ENCODE measurements at places on chromosomes 2 and 18.

DNA sequence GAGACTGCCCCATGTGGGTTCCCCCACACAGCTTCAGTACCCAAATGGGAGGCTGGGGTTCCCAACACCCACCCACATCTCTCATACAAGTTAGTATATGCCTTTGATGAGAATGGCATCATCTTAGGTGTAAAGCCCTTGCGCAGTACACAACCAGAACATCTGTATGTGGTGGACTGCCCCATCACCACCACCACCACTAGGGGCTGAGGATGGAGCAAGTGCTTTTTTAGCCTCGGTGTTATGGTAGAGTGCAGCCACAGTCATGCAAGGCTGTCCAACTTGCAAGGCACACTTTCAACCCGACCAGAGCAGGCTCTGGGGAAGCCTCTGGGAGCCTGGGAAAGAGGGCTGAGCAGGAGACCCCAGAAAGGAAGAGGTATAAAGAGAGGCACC is 241.2 kb downstream of the TFCP2L1 start:
- peak; percentile 46 for DNase-seq

- DNase-seq: no peak
Observed at GRCh38 chr18:25658476-25658875, 306.5 kb upstream of the ZNF521 start.

DNA sequence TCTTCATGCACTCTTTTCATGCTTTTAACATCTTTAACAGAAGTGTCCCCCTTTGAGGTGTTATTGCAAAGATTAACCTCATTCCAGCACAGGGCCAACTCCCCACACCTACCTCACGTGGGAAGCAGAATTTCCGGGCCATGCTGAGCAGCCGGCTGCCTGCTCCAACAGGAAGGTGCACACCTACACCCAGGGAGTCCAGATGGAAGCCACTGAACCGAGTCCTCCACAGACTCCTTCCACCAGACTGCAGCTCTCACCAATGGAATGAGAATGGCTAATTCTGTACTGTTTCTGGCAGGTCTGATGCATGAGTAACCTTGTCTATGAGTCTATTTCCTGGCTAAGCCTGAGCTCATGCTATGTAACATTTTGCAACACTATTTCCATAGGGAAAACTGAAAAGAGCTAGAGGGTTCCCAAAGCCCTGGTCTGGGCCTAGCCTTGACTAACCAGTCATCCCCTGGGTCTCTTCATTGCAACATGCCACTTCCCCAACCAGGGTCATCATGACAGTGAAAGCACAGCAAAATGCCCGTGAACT is 11.0 kb downstream of the ERFE start:
- no peak for DNase-seq

DNA sequence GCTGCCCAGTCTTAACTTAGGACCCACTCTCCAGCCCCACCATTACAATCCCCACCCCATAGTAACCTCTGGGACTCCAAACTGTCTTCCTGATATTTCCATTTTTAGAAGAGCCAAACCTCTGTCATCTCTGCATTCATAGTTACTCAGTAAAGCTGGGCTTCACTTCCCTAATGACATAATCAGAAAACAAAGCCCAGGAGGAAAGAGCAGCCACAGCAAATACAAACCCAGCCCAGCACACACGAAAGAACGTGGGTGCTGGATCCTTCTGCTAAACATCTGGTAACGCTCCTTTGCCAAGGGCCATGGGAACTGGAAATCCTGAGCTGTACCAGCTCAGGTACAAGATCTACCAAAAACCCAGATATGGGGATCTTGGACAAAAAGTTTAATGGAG is 36.8 kb upstream of the RIOK3 start:
- no peak for DNase-seq

DNA sequence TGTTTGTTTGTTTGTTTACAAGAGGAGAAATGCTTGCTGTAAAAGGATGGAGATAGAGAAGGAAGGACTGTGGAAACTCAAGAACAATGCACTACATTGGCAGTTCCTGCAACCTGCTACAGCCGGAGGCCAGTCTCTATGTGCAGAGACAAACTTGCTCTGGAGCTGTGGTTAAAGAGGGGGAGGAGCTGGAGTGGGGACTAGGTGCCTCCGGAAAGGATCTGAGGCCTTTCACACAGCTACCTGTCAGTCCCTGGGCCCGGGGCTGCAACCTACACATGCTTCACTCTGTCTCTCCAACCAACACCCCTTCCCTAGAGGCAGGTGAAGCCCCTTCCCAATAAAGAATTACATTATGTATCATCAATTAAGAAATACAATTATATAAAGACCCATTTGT is 1234.0 kb upstream of the ZEB2 start:
- DNase-seq: no peak

- DNase-seq: no peak
Observed at GRCh38 chr2:112606547-112606946, 22.1 kb downstream of the CHCHD5 start.

DNA sequence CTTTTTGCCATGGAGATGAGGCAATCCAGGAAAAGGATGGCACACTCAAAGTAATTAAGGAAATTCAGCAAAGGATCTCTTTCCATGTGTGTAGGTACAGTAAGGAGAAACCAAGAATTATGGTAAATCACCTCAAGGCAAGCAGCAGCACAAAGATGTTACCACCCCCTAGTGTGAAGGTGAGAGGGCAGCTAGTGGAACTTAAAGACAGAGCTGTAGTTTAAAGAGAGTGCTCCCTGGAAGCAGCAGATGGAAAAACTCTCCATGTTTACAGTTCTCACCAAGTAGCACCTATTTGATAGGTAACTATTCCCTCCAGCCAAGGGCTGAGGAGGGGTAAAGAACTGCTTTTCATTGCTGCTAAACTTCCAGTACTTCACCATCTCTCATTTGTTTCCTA is 860.4 kb upstream of the CRIM1 start:
- DNase-seq: peak; percentile 20

- no peak for DNase-seq
Observed at GRCh38 chr2:29763371-29763770, 158.0 kb downstream of the ALK start.

DNA sequence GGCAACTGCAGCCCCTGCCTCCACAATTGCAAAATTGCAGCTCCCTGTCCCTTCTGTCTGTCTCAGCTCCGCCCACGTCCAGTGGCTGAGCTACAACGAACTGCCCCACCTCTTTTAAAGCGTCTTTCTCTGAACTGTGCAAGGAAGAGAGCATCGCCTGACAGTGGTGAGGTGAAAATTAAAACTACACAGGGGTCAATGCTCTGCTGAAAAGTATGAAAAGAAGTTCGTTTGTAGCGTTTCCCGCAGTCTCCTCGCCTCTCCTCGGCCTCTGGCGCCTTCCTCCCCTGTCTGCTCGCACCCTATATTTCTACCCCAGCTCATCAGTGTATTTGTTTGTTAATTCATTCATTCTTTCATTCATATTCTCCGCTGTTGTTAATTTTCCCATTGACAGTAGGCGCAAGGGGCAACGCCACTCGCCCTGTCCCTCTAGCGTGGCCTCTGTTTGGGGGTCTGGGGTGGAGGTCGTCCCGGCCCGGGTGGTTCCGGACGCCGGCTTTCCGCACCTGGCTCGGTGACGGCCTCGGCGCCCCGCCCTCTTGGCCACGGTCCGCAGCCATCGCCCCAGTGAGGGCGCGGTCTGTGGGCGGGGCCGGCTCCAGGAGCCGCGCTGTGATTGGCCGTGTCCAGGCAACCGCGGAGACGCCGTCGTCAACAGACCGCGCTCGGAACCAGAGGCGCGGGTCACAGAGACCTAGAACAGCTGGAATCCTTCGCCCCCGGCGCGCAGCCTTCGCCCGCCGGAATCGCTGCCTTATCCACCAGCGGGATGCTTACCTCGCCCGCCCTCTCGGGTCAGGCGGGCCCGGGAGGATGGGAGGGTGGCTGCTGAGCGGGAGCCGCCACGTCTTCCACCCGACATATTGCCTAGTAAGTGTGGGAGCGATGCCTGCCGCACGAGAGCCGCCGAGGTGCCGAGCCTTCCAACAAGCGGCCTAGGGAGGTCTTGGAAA is at the start of gene VWA3B:
VWA3B (plus strand) TSS at position 677 of the 956 bp plus-strand sequence. CDS start 5,926 bp downstream, outside the sequence.
- peak; percentile 97 for DNase-seq

GRCh38 chr2:120921457-120921856 is 185.8 kb downstream of the GLI2 start:
- DNase-seq: peak; percentile 69

- DNase-seq: no peak
Observed at GRCh38 chr2:219451661-219452360, 17.2 kb downstream of the SPEG start.

GRCh38 chr2:177625744-177626650 is 233.4 kb downstream of the AGPS start:
- peak; percentile 41 for DNase-seq

- DNase-seq: no peak
Observed at GRCh38 chr2:215697003-215697402, 261.1 kb upstream of the FN1 start.

DNA sequence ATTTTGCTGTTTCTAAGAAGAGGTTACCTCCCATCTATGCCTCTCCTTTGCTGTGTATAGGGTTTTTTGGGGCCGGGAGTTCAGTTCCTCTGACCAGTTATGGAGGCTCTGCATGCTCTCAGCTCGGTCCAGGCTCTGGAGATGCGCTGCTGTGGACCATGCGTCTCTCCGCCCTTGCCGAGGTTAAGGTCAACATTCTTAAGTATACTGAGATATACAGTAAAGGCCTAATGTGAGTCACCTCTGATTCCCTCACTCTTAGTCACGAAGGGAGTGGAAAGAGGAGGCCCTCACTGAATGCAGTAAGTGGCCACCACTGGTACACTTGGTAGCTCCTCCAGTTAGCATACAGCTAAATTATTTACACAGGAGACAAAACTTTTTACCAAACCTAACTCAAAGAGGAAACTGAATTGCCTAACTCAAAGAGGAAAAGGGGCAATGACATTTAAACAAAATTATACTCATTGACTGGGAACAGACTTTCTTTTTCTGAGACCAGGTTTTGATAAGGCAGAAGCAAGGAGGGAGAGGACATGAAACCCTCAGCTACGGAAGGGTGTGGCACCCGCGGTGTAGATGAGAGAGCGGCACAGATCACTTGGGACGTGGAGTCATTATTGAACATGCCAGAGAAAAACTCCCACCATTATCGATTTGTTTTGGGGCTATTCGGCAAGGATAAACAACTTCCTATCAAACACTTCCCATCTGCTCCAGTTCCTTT is 98.7 kb downstream of the COPS8 start:
- DNase-seq: no peak

GRCh38 chr18:36314098-36314497 is 16.6 kb downstream of the FHOD3 start:
- no peak for DNase-seq

DNA sequence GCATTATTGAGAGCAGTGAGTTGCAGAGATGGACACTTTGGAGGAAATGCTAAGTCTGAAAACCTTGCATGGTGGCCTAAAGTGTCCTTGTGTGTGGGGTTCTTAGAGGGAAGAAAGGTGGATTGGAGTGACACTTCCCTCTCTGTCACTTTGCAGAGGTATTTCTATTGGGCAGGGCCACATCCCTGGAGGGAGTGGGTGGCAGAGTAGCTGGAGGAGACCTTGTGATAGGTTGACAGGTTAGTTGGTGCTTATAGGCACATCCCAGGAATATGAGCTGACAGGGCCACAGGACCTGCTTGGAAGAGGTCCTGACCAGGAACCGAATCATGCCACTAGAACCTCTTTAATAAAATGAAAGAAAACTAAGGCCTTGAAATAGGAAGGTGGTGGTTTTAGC is 972 bp upstream of the IGFBP5 start:
- DNase-seq: no peak

DNA sequence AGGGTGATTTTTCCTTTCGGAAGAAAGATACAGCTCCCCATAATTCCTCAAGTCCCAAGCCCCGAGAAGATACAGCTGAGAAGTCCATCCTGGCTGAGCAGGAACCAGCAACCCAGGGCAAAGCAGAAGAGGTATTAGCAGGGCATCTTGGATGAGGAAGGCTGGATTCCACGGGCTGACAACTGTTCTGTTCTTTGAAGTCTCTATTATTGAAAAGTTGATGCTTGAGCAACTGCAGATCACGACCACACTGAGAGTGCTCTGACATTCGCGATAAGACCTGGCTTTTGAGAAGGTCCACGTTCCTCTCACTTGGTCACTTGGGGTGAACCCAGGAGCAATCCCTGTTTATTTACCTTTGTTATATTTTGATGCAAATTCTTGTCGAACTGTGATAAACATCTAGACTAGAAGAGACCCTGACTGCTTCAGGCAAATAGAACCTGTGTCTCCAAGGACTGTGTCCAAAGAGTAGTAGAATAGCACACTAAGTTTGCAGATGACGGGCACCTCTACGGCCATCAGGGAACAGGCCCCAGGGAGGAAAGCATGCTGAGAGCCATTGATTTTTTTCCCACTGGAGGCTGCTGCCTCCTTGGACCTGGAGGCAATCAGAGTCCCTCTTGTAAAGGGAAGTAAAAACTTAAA is 133.1 kb downstream of the ARL4C start:
- no peak for DNase-seq

All from H7 (cell line).